ENCODE measurements at places on chromosomes 12 and 14. TPM values are rescaled to one million over a fixed set of nuclear protein-coding genes. Genes with fewer than 3 reads are reported as not detected.

The MGP gene
- 223 TPM for total RNA-seq

The SERPINA4 gene
- not detected for total RNA-seq

The GALNT8 gene
- not detected for total RNA-seq

The BRI3BP gene
- total RNA-seq, result 1.6 TPM

The ABCD4 gene
- total RNA-seq, result 28.2 TPM

The PTPN6 gene
- not detected for total RNA-seq

The CDKN3 gene
- total RNA-seq, result 33.4 TPM

The TAS2R43 gene
- total RNA-seq, result 1.3 TPM

The RIN3 gene
- total RNA-seq, result 7.2 TPM

The RNASE2 gene
- not detected for total RNA-seq

The ARHGEF25 gene
- total RNA-seq, result 18.3 TPM

The FAR2 gene
- 22.5 TPM for total RNA-seq

The GCH1 gene
- 1.9 TPM for total RNA-seq

The SLC39A5 gene
- total RNA-seq, result not detected

The RPL10L gene
- not detected for total RNA-seq

The SERPINA6 gene
- not detected for total RNA-seq

The LMNTD1 gene
- total RNA-seq, result not detected

The MYF5 gene
- not detected for total RNA-seq

The KRT82 gene
- total RNA-seq, result not detected

The NRXN3 gene
- total RNA-seq, result 0.18 TPM

The MYH6 gene
- total RNA-seq, result not detected
